ENCODE measurements at places on chromosomes 1 and 21. TPM values are rescaled to one million over a fixed set of nuclear protein-coding genes. Genes with fewer than 3 reads are reported as not detected.

Gene TMEM59
- total RNA-seq, result 293 TPM

Gene TRAF5
- 65.0 TPM for total RNA-seq

DNA sequence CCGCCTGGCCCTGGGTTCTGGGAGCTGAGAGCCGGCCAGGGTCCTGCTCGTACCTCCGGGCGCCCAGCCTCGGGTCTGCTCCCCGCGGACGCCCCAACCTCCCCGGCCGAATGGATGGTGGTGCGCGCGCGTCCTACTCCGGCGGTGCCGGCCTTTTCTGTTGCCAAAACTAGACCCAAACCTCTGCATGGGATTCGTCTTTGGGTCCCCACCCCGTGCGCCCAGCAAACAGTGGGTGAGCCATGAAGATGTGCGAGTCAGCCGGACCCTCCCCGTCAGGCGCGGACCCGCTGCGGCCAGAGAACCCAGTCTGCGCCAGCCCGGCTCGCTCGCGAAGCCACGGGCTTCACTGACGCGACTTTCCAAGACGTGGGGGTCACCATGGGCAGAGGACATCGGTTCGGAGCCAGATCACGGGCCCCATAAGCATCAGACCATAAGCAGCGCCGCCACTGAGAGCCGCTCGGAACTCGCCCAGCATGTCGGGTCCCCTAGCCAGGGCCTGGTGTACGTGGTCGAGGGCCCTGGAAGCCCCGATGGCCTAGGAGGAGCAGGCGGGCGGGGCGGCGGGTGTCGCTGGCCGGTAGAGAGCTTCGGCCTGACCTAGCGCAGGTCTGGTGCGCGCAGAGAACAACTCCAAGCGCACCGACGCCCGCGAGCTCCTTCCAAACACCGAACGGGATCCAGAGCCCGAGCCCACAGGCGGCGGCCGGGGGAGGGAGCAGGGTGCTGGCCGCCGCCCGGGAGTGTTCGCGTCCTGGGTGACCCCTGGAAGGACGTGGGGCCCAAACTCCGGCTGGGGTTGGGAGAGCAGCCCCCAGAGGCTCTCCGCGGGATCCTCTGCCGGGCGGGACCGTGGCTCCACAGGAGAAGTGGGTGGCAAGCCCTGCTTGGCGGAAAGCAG lies 1.0 kb upstream of the TP73 start:
- no peak for DNase-seq

GRCh38 chr21:34967509-34968289 lies 81.4 kb downstream of the RUNX1 start:
- no peak for DNase-seq

DNA sequence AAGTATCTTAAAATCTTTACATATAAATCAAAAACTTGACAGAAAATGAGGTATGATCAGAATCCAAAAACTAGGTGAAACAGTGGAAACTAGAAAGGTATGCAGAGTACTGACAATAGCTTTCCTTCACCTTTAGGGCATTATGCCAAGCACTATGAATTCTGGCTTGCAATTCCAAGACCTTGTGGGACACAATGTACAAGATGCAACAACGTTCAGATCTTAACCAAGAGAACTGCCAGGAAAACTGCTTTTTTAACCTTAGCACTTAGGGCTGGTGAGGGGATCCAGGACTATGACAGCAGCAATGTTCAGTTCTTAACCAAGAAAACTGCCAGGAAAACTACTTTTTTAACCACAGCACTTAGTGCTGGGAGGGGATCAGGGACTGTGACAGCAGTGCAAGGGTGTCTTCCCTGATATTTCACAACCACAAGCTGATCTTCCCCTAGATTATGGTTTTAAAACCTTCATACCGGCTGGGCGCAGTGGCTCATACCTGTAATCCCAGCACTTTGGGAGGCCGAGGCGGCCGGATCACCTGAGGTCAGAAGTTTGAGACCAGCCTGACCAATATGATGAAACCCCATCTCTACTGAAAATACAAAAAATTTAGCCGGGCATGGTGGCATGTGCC lies 22.3 kb downstream of the FOXJ3 start:
- DNase-seq, result peak; percentile 23

GRCh38 chr1:94106716-94107115 lies 14.2 kb downstream of the ABCA4 start:
- no peak for DNase-seq

- no peak for DNase-seq
These were observed 337.0 kb upstream of the NR5A2 start for GRCh38 chr1:199690496-199690895.

DNA sequence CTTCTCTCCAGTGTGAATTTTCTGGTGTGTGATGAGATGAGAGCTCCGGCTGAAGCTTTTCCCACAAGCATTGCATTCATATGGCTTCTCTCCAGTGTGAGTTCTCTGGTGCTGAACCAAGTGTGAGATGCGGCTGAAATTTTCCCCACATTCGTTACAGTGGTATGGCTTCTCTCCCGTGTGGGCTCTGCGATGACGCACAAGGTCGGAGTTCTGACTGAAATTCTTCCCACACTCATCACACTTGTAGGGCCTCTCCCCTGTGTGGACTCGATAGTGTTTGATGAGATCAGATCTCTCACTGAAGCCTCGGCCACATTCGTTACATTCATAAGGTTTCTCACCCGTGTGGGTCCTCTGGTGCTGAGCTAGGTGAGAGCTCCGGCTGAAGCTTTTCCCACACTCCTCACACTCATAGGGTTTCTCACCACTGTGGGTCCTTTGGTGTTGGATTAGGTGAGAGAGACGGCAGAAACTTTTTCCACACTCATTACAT lies 7.4 kb downstream of the ZNF436 start:
- DNase-seq, result no peak

GRCh38 chr21:29725025-29725736 lies 214.6 kb downstream of the GRIK1 start:
- DNase-seq, result no peak
